ENCODE measurements at places on chromosomes 11 and 22.
A peak's percentile ranks its signal among the peaks of the same experiment; 100 is the strongest.

DNA sequence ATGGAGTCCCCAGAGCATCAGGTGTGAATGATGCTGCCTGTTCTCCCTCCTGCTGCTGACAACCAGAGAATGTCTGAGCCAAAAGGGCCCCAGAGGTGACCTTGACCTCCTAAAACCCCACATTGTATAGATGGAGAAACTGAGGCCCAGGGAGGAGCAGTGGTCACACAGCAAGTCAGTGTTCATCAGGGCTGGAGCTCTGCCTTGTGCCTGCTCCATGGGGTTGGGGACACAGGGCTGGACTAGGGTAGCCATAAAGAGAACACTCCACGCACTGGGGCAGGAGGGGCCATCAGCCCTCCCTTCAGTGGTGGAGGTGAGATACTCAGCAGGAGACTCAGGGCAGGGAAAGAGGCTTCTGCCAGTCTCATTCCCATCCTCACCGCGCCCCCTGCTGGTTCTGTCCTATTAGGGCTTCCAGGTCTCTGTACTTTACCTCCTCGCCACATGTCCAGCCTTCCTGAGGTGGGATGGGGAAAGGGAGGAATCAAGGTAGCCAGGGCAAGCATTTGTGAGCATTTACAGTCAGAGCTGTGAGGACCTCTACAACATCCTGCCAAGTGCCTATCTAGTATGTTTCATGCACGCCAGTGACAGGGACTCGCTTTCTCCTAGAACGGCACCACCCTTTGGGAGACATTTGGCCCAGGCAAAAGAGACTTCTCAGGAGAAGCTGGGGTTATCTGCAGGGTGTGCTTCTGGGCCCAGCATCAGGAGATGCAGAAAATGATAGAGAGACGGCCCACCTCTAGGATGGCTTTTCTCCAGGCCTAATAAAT, 43.2 kb downstream of the NEU3 start:
- peak; percentile 85 for DNase-seq

DNA sequence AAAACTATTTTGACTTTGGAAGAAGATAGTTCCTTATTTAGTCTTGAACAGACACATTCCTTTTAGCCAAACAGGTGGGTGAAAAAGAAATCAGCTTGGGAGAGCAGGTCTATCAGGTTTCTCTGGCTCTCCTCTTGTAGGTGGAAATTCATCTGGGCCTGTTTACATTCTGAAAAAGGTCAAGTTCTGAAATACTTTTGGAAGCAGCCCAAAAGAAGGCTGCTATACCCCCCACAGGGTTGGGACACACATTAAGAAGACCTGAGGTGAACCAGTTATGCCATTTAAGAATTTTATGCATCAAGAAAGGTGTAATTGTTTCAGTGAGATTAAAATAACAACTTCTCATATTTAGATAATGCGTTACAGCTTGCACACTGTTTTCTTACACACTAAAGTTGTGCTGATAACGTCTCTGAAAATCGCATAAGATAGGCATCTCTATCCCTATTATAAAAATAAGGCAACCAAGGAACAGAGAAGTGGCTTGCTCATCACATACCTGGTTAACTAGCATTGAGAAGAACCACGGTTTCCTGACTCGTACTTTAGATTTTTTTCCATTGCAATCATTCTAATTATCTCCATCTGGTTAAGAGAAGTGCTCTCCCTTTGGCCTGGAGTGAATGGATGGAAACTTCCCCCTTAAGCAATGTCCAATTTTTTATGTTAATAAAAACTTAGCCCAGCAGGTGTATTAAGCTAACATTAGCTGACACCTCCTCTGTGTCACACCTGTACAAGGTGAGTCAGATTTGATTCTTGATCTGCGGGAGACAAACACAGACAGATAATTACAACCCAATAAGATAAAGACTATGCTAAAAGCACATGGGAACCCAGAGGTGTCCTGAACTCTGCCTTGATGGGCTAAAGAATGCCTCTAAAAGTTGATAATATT, 60.5 kb upstream of the UCP3 start:
- DNase-seq = no peak

DNA sequence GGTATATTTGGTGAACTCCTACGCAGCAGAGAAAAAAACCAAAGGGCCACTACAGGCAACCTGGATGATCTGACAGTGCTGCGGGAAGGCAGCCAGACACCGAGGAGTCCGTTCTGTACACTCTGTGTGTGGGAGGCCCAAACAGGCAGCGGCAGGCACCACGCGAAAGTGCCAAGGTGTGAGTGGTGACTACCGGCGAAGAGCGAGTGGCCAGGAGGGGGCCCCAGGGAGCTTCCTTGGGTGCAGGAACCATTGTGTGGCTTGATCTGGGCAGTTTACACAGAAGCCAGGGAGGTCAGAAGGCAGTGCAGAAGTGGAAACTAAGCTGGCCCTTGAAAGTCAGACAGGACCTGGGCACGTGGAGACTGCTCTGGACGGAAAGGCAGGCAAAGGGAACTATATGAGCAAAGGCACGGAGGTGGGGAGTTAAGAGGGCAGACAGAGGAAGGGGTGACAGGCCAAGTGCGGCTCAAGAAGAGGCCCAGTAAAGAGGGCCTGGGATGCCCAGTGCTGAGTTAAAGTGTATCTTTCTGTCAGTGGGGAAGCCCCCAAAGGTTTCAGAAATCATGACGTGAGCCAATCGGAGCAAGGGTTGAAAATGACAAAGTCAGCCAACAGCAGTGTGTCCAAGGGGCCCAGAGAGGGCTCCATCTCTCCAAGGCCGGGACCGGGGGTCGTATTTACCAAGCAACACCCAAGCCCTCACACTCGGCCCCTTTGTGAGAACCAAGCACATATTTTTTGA, 10.6 kb downstream of the TMEM184B start:
- peak; percentile 78 for DNase-seq

DNA sequence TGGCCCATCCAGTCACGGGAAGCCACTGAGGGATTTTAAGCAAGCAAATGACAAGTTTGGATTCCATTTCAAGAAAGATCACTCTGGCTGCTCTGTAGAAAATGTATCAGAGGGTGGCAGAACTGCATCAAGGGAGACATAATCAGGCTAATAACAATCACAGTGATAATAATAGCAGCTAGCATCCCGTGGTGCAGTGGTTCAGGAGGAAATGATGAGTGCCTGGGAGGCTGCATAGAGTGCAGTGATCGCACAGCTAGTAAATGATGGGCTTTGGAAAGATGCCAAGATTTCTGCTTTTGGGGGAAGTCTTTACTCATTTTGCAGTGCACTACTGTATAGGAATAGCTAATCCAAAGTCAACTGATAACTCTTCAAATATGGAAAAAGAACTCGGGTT, 35.8 kb downstream of the TNRC6B start:
- no peak for DNase-seq

- peak; percentile 85 for DNase-seq
Measured at GRCh38 chr11:67271541-67272284, 5.4 kb downstream of the GRK2 start.

GRCh38 chr11:460331-461199, 10.5 kb downstream of the PTDSS2 start:
- DNase-seq = no peak

DNA sequence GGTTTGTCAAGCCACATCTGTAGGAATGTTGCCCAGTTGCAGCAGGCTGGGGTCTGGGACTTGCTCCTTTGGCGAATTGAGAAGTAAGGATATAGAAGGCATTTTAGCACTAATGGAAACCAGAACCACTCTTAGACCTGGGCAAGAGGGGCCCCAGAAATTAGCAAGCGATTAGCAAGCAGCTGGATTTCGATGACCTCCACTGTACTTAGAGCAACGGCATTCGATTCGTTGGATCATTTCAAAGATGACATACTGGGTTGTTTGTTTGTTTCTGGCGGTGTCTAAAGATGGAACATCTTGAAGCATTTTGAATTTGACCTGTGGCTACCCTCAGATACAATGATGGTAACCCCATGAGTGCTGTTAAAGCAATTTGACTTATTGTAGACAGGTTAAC, 1.2 kb upstream of the CDPF1 start:
- no peak for DNase-seq

GRCh38 chr22:19645391-19645790, 68.9 kb upstream of the SEPTIN5 start:
- no peak for DNase-seq

- DNase-seq = peak; percentile 41
Measured at GRCh38 chr22:19709063-19709769, 5.1 kb upstream of the SEPTIN5 start.

- DNase-seq = no peak
Measured at GRCh38 chr11:111409915-111410314, 30.8 kb upstream of the POU2AF1 start.

DNA sequence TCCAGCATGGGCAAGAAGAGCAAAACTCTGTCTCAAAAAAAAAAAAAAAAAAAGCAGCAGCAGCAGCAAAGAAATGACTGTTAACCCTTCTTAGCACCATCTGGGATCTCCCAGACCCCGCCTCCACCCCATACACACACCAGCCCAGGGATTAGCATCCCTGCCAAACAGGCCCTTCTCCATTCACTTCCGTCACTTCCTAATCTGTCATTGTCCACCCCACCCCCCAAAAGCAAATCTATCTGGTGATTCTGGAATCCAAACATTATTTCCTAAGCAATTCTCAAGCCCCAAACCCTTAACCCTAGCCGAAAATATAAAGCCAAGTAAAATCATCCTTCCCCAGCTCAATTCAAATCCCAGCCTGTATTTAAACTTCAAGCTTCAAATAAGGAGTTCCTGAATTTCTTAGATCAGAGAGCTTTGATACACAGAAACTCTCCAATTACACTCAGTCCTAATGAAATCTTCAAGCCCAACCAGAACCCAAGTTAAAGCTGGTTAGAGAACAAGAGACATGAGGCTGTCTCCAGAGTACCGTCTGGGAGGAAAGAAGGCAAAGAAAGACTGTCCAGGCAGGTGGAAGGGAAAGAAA, 6.0 kb upstream of the AHNAK start:
- no peak for DNase-seq

GRCh38 chr11:35950082-35950481, 6.2 kb downstream of the LDLRAD3 start:
- no peak for DNase-seq

DNA sequence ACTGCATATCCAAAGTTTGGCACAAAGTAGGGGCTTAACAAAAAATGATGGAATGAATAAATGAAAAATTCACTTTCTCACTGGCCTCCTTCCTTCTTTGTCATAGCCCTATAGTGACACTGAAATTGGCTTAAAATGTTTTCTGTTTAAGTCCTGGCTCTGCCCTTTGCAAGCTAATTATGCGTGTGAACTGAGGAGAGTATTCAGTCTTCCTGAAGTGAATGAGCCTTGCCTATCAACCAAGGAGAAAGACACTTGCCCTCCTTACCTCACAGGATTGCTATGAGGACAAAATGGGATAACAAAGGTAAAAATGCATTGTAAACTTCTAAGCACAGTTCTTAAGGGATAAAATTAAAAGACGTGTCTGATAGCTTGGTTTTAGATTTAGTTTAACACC, 729.8 kb upstream of the ANO3 start:
- DNase-seq = no peak

- no peak for DNase-seq
Measured at GRCh38 chr11:116473206-116473769, 299.5 kb downstream of the BUD13 start.

DNA sequence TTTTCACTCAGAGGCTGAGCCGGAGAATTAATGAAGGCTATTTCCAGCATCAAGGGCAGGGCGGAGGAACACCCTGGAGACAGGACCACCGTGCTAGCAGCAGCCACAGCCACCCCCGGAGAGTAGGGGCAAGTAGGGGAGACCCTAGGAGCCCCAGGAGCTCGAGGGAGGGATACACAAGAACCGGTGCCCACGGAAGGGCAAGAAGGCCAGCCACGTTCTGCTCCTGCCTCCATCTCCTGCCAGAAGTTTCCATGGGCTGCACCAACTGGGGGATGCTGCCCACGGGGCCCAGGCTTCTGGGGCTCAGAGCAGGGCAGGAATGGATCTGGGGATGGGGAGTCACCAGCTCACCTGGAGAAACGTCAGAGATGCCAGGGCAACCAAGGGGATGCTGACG, 626.8 kb downstream of the TBC1D22A start:
- DNase-seq = no peak

DNA sequence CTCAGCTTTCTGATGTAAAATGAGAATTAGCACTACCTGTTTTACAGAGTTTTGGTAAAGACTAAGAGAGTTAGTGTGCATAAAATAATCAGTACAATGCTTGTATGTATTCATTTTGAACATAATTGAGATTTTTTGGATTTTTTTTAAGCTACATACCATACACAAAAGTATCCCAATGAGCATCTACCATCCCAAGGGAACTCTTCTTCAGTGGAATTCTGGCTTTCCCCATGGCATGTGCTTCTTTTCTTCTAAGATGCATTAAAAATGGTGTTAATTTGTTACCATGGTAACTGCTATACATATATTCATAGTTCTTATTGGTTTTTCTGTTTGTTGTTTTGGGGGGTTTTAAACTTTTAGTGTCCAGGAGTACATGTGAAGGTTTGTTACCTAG, 17.7 kb downstream of the OR8D1 start:
- DNase-seq = no peak

- DNase-seq = peak; percentile 58
Measured at GRCh38 chr11:2295971-2296912, 5.5 kb downstream of the C11orf21 start.

- no peak for DNase-seq
Measured at GRCh38 chr11:12377106-12377823, at the start of gene PARVA. PARVA (plus strand) TSS chr11:12377571; CDS start chr11:12377648, 77 bp downstream.

- DNase-seq = no peak
Measured at GRCh38 chr11:61297746-61298145, 2.6 kb upstream of the VWCE start.

DNA sequence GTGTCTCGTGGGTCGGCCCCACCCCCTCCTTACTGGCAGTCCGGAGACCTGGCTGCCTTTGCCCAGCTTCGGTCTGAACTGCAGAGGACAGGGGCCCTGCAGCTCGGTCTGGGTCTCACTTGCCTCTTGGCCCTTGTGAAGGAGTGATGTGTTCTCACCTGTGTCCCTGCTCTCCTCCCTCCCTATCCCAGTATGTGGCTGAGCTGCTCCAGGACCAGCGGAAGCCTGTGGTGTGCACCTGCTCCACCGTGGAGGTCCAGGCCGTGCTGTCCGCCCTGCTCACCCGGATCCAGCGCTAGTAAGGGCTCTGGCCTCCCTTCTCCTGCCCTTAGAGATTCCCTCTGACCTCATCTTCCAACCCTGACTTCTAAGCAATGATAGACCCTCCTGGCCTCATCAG, 35.7 kb upstream of the RAB1B start:
- DNase-seq = no peak

DNA sequence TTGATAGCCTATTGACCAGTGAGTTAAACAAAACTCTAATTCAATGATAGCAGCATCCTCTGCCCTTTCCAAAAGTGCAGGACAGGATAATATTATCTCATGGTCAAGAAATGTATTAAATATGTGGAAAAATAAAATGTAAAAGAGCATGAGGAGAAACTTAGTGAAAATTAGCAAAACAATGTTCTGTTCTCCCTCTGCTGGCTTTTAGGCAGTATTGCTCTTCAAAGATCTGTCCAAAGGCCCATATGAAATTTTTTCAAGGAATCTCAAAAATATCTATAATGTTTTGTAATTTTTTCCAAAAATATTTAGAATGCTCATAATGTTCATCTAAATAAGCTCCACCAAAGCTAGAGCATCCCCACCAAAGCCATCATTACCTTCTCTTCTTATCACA, 8.3 kb upstream of the ARL14EP start:
- no peak for DNase-seq

- DNase-seq = no peak
Measured at GRCh38 chr11:102914238-102915043, 39.7 kb upstream of the MMP12 start.

GRCh38 chr22:42902875-42903510, 45.9 kb upstream of the ARFGAP3 start:
- no peak for DNase-seq

GRCh38 chr22:40182231-40182835, 4.6 kb downstream of the TNRC6B start:
- DNase-seq = no peak

All from activated effector memory CD4-positive, alpha-beta T cell treated with anti-CD3 and anti-CD28 coated beads, Interleukin-2, amount 50 U/mL, for 16 hours (primary cell).